Breast epithelium (tissue), 4 donors: ENCODE measurements at places on chromosomes 1 and 21. TPM values are rescaled to one million over a fixed set of nuclear protein-coding genes. Genes with fewer than 3 reads are reported as not detected.

DNA sequence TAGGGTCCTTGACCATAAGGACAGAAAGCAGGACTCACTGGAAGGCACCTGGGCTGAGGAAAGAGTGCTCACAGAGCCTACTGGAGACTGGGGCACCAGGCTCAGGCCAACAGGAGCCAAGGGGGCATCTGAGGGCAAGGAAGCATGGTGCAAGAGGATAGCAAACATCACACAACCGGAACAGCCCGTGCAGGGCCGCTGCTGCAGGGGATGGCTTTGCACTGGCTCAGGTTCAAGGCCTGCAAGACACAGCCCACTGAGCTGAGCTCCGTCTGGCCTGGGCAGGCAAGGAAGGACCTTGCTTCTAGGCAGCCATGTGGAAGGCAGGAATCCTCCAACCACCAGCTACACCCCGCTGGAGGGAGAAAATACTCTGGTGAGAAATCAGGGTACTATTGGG, 59.8 kb upstream of the KIF26B start:
- no peaks in the 10 kb centered on the region for H3K4me1 ChIP-seq
- no peaks in the 10 kb centered on the region for H3K27me3 ChIP-seq
- H3K27ac ChIP-seq = no peak overlapping the region
- no peaks in the 10 kb centered on the region for H3K36me3 ChIP-seq

DNA sequence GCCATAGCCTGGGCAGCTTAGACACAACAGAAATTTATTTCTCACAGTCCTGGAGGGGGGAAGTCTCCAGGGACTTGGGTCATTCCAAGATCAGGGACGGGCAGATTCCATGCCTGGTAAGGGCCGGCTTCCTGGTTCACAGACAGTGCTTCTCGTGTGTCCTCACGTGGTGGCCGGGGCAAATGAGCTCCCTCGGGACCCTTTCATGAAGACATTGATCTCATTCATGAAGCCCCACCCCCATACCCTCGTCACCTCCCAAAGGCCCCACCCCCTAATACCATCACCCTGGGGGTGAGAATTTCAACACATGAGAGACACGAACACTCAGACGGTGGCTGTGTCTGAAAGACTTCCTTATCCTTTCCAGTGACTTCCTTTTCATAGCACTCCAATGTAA, 51.5 kb downstream of the ACOT7 start:
- H3K4me1 ChIP-seq = no peaks in the 10 kb centered on the region
- H3K36me3 ChIP-seq = no peaks in the 10 kb centered on the region
- no peak overlapping the region for H3K27ac ChIP-seq
- H3K4me3 ChIP-seq = no peak overlapping the region
- no peaks in the 10 kb centered on the region for H3K27me3 ChIP-seq

The DRAXIN gene
- under 0.01 TPM for total RNA-seq

DNA sequence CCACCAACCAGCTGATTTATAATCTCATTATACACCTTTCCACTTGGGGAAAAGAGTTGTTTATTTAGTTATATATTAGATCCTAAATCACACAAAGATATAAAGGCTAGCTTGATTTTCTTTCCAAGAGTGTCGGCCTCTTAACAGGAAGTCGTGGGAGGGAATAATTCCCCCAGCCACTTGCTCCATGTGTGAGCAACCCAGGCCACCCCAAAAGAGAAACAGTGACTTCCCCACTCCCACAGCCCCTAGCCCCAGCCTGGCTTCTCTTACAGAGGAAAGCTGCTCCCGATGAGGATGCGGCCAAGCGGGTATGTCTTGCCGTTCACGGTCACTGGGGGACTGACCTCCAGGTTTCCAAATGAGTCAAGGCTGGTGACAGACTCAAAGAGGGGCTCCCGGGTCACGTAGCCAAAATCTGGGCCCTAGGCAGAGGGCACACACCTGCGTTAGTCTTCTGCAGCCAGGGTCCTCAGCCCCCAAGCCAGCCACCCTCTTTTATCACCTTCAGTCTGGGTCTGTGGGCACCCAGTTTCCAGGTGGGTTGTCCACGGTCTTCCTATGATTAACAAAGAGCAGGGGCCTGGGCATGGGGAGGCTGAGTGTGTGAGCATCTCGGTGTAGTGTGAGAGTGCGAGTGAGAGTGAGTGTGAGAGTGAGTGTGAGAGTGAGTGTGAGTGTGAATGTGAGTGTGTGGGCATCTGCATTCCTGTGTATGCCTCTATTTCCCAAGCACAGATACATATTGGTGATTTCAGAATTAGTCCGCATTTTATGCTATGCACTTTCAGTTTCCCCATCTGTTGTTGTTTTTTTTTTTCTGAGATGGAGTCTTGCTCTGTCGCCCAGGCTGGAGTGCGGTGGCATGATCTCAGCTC, 25.4 kb upstream of the SDHB start:
- no peak overlapping the region for H3K27ac ChIP-seq
- H3K27me3 ChIP-seq = no peaks in the 10 kb centered on the region
- H3K4me3 ChIP-seq = no peak overlapping the region
- no peaks in the 10 kb centered on the region for H3K4me1 ChIP-seq
- no peaks in the 10 kb centered on the region for H3K36me3 ChIP-seq
- DNase-seq = no peak

- no peak for DNase-seq
- no peaks in the 10 kb centered on the region for H3K4me1 ChIP-seq
- H3K36me3 ChIP-seq = no peaks in the 10 kb centered on the region
- H3K27ac ChIP-seq = no peak overlapping the region
- no peak overlapping the region for H3K4me3 ChIP-seq
Measured at GRCh38 chr1:184748740-184749139, 5.9 kb downstream of the EDEM3 start.

GRCh38 chr1:65698590-65698989, 94.1 kb upstream of the PDE4B start:
- no peak overlapping the region for H3K4me3 ChIP-seq
- H3K36me3 ChIP-seq = no peaks in the 10 kb centered on the region
- H3K27ac ChIP-seq = no peak overlapping the region
- no peaks in the 10 kb centered on the region for H3K27me3 ChIP-seq
- no peak for DNase-seq

DNA sequence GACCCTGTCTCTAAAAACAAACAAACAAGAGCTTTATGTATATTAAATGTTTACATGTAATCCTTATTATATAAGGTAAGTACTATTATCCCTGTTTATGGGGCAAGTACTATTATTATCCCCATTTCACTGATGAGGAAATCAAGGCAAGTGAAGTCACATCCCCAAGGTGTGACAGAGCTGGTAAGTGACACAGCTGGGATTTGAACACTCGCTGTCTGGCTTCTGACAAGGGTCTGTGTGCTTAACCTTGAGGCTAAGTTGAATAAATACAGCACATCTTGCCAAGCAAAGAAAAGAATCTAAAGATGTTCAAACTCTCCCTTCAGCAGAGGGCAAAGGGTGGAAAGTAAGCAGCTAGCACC, 167.9 kb upstream of the IRF2BP2 start:
- no peak for DNase-seq
- H3K27ac ChIP-seq = no peak overlapping the region
- H3K4me3 ChIP-seq = no peak overlapping the region
- peaks cover 38% of the 10 kb centered on the region for H3K27me3 ChIP-seq

- H3K27me3 ChIP-seq = no peaks in the 10 kb centered on the region
- DNase-seq = no peak
- H3K36me3 ChIP-seq = no peaks in the 10 kb centered on the region
- H3K4me3 ChIP-seq = no peak overlapping the region
- H3K4me1 ChIP-seq = no peaks in the 10 kb centered on the region
- H3K27ac ChIP-seq = no peak overlapping the region
Measured at GRCh38 chr1:11749203-11749689, 12.7 kb upstream of the C1orf167 start.

The OPTC gene
- not detected for total RNA-seq

DNA sequence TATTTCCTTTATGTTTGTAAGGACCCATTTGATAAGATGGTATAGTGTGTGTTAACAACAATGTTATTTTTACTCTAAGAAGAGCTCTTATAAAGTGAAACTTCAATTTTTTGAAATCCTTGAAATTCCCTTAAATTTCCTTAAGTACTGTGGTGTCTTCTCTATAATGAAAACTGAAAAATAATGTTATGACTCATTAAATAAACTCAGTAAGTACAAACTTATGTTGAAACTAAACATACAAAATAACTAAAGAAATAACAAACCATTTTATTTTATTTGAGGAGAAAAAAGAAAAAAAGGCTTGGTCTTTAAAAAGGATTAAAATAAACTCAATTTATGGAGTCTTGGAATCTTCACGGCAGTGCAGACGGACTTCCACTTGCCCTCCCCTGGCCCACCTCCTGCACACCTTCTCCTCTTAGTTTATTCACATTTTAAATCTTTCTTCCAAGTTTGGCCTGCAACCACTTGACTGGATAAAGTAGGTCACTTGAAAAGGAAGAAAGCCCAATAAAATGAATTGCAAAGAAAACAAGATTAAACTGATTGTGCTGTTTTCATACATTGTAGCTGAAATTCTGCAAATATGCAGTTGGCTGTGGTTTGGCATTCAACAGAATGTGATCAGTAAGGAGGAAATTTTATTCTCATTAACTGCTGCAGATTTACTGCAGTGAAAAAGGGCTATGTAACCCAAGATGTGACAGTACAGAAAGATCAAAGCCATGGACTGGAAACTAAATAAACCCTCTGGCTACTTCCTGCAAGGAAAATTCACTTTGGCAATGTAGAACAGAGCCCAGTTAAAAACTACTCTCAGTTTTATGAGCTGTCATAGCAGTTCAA, 48.5 kb upstream of the SCYL3 start:
- H3K4me1 ChIP-seq = no peaks in the 10 kb centered on the region
- H3K4me3 ChIP-seq = no peak overlapping the region
- no peaks in the 10 kb centered on the region for H3K27me3 ChIP-seq
- DNase-seq = no peak
- H3K36me3 ChIP-seq = no peaks in the 10 kb centered on the region

GRCh38 chr1:200524092-200524491, 96.5 kb downstream of the KIF14 start:
- no peak overlapping the region for H3K27ac ChIP-seq
- no peak overlapping the region for H3K4me3 ChIP-seq
- no peaks in the 10 kb centered on the region for H3K4me1 ChIP-seq
- H3K27me3 ChIP-seq = no peaks in the 10 kb centered on the region

The CLCC1 gene
- 31.8 TPM for total RNA-seq

The RCC2 gene
- total RNA-seq = 39.0 TPM

GRCh38 chr1:1920057-1920607, 1.1 kb upstream of the TMEM52 start:
- H3K36me3 ChIP-seq = no peaks in the 10 kb centered on the region
- peak overlapping the region; percentile 54 for H3K27ac ChIP-seq
- H3K4me1 ChIP-seq = peaks cover 6% of the 10 kb centered on the region
- no peak overlapping the region for H3K4me3 ChIP-seq
- DNase-seq = no peak

The ITLN2 gene
- not detected for total RNA-seq

The FBLIM1 gene
- total RNA-seq = 73.4 TPM

The LORICRIN gene
- total RNA-seq = not detected

The LCE2B gene
- not detected for total RNA-seq

The ANKRD34A gene
- total RNA-seq = 0.59 TPM

- H3K27me3 ChIP-seq = no peaks in the 10 kb centered on the region
- no peak for DNase-seq
- no peak overlapping the region for H3K4me3 ChIP-seq
- no peaks in the 10 kb centered on the region for H3K4me1 ChIP-seq
- no peaks in the 10 kb centered on the region for H3K36me3 ChIP-seq
Measured at GRCh38 chr1:83060651-83061390, 938.1 kb downstream of the TTLL7 start.

GRCh38 chr1:242004751-242005495, 6.0 kb upstream of the MAP1LC3C start:
- no peaks in the 10 kb centered on the region for H3K36me3 ChIP-seq
- H3K4me3 ChIP-seq = no peak overlapping the region
- DNase-seq = no peak
- H3K27me3 ChIP-seq = no peaks in the 10 kb centered on the region
- no peaks in the 10 kb centered on the region for H3K4me1 ChIP-seq
- peak overlapping the region; percentile 55 for H3K27ac ChIP-seq

DNA sequence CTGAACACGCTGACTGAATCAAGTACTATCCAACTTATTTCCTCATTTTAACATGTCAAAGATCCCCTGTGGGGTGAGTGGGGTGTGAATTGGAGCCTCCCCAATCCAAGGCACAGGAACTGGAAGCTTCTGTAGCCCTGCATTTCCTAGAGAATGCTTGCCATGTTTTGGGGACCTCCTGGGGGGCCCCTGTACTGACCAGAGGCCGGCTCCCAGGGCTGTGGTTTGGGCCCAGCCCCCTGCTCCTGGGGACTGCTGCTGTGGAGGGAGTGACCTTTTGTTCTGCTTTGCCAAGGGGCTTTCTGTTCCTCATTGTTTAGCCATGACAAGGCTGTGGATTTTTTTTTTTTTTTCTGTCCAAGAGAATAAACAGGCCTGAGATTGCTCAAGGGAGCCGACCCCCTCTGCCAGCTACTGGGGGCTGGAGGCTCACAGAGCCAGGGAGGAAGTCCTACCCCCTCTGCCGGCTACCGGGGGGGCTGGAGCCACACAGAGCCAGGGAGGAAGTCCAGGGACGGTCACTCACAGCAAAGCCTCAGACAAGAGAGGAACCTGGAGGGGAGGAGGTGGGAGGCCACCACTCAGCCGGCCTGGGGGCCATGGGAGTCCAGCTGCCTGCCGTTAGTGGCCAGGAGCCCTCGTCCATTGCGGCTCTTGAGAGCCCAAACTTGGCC, 17.4 kb downstream of the TNFRSF1B start:
- DNase-seq = peak; percentile 60
- peak overlapping the region; percentile 87 for H3K27ac ChIP-seq
- no peak overlapping the region for H3K4me3 ChIP-seq

DNA sequence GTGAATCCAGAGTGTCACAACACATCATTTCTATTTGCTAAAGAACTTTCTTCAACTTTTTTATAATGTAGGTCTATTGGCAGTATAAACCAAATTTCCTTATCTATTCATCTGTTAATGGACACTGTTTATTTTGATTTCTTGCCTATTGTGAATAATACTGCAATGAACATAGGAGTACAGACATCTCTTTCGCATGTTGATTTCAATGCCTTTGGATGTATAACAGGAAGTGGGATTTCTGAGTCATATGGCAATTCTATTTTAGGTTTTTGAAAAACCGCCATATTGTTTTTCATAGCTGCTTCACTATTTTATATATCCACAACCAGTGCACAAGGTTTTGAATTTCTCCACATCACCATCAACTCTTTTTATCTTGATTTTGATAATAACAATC, 198.7 kb downstream of the KCNT2 start:
- no peak overlapping the region for H3K27ac ChIP-seq
- H3K4me3 ChIP-seq = no peak overlapping the region
- H3K36me3 ChIP-seq = no peaks in the 10 kb centered on the region

- no peaks in the 10 kb centered on the region for H3K36me3 ChIP-seq
- H3K4me3 ChIP-seq = no peak overlapping the region
- no peaks in the 10 kb centered on the region for H3K27me3 ChIP-seq
- H3K4me1 ChIP-seq = peaks cover 12% of the 10 kb centered on the region
- peak overlapping the region; percentile 85 for H3K27ac ChIP-seq
- DNase-seq = no peak
Measured at GRCh38 chr1:233114159-233114558, 163.7 kb downstream of the NTPCR start.

The CPTP gene
- 9.0 TPM for total RNA-seq

GRCh38 chr1:40495315-40495903, 13.2 kb upstream of the EXO5 start:
- H3K4me1 ChIP-seq = no peaks in the 10 kb centered on the region
- no peak overlapping the region for H3K4me3 ChIP-seq
- no peak overlapping the region for H3K27ac ChIP-seq

The CELA2B gene
- not detected for total RNA-seq

The FCRLB gene
- 1.1 TPM for total RNA-seq

The MRAP gene
- 23.4 TPM for total RNA-seq

The TMEM82 gene
- total RNA-seq = not detected
